Fibroblast of upper back skin (primary cell): ENCODE measurements at places on chromosomes 4 and X.
A peak's percentile ranks its signal among the peaks of the same experiment; 100 is the strongest.

GRCh38 chr4:149203256-149204001 is 612.2 kb downstream of the IQCM start:
- peak; percentile 56 for DNase-seq

- no peak for DNase-seq
Observed at GRCh38 chrX:40085714-40086113, 12.0 kb downstream of the BCOR start.

GRCh38 chr4:106914223-106914622 is 121.9 kb downstream of the DKK2 start:
- DNase-seq = peak; percentile 10

DNA sequence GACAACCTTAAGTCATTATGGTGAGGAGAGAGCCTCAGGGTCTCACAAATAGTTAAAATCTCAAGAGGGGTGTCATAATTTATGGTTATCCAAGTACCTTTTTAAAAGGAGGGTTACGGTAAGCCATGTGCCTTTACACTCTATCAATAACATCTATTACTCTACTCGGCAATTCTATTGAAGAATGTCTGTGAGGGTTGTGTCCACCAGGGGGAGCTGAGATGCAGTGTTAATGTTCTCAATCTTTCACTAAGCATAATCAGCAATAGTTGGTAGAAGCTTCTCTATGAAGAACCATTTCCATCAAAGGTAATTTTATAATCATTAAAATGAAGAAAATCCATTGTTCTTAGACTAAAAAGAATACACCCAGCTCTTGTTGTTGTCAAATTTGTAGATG is 457.4 kb downstream of the CENPC start:
- no peak for DNase-seq

DNA sequence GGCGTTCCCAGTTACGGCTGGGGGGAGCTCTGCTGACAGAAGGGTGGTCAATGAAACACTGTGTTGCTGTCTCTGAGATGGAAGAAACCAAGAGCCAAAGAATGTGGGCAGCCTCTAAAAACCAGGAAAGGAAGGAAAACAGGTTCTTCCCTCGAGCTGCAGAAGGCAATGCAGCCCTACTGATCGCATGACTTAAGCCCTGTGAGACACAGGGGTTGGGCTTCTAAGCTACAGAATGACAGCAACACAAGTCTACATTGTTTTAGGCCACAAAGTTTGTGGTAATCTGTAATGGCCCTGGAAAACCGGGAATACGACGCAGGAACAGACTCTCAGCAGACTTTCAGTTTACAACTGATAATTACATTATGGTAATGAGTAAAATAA is 38.2 kb upstream of the MTNR1A start:
- no peak for DNase-seq

DNA sequence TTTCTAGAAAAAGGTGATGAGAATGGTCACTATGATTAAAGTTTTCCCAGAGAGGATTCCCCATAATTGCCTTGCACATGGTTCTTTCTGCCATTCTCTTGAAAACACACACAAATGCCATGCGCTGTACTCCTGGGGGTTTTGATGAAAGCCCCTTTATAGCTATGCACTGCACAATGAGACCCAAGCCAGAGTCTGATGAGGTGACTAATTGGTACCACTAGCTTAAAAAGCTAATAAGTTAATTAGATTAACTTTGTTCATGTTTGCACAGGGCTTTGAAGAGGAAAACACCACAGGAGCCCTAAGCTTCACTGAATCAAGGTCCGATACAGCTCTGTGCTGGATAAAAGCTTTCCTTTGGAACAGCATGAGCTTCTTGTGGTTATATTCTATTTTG is 132.2 kb downstream of the NKX6-1 start:
- no peak for DNase-seq

DNA sequence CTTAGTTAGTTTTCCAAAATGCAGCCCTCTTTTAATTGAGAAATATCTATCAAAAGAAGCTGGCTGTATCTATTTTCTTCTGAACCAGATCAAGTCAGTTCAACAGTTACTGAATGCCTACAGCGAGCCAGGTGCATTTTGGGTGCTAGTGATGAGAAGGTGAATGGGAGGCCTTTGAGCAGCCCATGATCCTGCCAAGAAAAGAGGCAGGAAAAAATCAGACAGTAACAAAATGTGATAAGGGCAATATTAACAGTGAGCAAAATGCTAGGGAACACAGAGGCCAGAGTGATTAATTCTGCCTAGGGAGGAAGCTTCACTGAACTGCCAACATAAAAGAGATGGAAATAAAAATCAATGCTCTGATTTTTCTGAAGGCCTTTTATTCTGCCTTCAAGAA is 248.5 kb downstream of the SNCA start:
- no peak for DNase-seq

DNA sequence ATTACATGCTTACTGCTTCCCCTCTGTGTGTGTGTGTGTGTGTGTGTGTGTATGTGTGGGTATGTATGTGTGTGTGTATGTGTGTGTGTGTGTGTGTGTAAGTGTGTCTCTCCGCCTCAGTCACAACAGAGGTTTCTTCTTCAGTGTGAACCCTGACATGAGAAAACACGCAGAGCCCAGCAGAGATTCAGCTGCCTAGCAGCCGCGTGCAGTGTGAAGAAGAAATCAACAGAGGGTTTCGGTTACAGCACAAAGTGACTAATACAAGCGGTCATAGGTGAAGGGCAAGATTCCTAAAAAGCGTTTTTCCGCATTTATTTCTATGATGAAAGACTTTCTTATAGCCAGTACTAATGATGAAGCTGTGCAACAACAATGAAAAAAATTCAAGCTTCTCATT is 55.3 kb upstream of the ZFP42 start:
- peak; percentile 8 for DNase-seq

DNA sequence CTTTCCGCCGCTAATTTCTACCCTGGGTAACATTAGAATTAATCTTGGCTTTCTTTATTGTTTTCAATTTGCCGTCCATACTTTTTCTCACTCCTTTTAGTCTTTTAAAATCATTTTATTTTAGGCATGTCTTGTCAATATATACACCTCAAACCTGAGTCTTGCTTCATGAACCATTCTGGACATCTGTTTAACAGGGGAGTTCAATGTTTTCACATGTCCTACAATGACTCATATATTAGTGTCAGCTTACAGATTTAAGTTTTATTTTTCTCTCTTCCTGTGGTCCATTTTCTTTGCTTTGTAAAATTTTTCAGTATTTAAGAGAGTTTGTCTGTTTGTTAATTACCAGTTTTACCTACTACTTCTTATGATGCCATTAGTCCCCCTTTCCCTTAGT is 89.5 kb downstream of the LCORL start:
- DNase-seq = peak; percentile 6

- DNase-seq = peak; percentile 66
Observed at GRCh38 chr4:173448608-173449379, 49.9 kb upstream of the SCRG1 start.

- peak; percentile 41 for DNase-seq
Observed at GRCh38 chr4:173013232-173013930, 155.2 kb upstream of the GALNT7 start.

DNA sequence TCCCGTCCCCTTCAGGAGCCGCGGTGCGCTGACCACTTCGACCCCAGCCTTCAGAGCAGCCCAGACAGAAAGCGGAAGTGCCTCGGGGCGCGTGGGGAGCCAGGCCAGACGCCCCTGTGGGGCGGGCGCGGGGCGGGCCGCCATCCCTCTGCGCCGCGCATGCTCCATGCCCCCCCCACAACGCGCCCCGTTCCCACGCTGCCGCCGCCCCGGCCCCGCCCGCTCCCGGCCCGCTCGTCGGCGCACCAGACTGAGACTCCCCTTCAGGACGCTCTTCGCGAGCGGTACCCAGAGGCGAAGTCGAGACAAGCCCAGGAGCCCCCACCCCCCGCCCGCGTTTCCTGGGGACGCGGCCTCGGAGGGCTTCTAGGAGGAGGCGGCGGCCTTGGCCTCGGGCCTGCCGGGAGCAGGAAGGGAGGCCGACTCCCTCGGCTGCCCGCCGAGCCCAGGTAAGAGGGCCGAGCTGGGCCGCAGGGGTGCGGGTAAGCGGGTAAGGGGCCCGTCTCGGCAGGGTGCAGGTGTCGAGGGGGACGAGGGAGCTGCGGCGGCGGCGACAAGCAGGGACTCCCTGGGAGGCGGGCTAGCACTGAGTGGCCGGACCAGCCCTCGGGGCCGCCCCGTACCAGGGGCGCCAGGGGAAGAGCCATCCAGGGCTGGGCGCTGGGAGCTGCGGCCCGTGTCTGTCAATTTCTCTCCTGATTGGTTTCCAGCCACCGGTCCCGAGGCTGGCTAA is at the start of gene ZFP92:
TSS of gene ZFP92 (plus strand) at position 218 of the 733 bp plus-strand sequence. CDS start 6,851 bp downstream, outside the sequence.
- peak; percentile 2 for DNase-seq

GRCh38 chr4:52959541-52959940 is 97.4 kb downstream of the RASL11B start:
- DNase-seq = peak; percentile 87

DNA sequence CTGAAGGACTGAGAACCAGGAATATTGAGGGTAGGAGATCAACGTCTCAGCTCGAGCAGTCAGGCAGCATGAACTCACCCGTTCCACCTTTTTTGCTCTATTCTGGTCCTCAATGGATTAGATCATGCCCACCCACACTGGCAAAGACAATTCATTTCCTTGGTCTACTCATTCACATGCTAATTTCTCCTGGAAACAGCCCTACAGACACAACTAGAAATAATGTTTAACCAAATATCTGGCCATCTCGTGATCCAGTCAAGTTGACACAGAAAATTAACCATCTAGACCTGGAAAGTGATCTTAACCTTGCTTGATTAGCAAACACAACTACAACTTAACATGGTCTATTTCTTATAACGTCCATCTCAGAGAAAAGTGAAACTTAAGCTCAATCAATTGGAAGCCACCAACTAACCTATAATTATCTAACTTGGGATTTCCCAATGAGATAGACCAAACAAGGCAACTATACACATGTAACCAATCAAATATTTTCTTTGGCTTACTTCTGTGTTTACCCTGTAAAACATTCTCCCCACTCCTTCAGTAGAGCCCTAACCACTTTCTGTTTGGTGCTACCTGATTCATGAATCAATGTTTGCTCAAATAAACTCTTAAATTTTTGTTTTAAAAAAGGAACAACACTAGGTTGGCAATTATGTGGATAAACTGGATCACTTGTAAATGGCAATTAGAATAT is 69.7 kb upstream of the MAMLD1 start:
- no peak for DNase-seq

GRCh38 chr4:121408-122084 is 2.8 kb upstream of the ZNF718 start:
- DNase-seq = no peak

GRCh38 chr4:38818441-38818976 is 13.9 kb upstream of the TLR1 start:
- no peak for DNase-seq

DNA sequence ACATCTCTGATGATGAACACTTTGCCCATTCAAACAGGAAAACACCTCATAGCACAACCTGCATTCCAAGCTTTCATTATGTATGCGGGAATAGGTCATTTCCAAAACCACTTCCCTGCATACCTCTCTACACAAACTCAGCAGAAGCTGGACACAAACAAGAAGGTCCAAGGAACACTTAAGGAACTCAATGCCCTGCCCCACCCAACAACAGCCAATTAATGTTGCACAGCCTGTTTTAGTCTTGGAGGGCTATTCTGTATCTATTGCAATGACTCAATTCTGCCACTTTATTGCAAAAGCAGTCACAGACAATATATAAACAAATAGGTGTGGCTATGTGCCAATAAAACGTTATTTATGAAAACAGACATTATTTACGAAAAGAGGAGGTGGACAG is 16.7 kb downstream of the OPHN1 start:
- DNase-seq = no peak

GRCh38 chr4:6241062-6241845 is 28.4 kb upstream of the WFS1 start:
- DNase-seq = no peak

- no peak for DNase-seq
Observed at GRCh38 chr4:84796394-84796793, 170.1 kb downstream of the WDFY3 start.

DNA sequence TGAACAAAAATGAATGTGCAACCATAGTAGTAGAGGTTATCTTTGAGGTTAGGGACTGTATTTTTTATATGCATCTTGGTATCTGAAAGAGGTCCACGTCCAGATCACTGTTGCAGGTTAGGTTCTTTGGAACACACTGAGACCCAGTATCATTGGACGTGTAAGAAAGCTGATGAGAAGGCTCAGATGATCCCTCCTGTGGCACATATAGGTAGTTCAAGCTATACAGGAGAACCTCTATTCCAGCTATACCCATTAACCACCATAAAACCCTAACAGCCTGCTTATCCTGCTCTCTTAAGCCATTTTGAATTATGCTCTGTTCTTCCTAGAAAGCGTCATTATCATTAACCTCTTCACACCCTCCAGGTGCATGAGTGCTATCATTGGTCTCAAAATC is 930.7 kb upstream of the HS3ST1 start:
- DNase-seq = no peak

DNA sequence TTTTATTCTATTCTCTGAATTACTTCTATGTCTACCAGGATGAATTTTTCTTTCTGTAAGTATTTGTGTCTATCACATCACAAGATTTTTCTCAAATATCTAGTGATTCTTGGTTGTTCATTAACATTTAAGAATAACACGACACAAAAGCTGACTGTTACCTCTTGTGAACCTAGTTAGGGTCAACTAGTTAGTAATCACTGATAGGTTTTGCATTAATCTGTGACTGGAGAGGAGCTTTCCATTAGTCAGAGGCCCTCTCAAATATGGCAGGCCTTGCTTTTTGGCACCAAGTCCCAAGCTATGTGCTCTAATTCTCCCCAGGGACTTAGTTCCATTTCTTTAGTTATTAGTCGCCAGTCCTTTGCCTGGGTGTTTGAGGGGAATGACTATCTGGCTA is 259.2 kb downstream of the CFAP299 start:
- DNase-seq = no peak

DNA sequence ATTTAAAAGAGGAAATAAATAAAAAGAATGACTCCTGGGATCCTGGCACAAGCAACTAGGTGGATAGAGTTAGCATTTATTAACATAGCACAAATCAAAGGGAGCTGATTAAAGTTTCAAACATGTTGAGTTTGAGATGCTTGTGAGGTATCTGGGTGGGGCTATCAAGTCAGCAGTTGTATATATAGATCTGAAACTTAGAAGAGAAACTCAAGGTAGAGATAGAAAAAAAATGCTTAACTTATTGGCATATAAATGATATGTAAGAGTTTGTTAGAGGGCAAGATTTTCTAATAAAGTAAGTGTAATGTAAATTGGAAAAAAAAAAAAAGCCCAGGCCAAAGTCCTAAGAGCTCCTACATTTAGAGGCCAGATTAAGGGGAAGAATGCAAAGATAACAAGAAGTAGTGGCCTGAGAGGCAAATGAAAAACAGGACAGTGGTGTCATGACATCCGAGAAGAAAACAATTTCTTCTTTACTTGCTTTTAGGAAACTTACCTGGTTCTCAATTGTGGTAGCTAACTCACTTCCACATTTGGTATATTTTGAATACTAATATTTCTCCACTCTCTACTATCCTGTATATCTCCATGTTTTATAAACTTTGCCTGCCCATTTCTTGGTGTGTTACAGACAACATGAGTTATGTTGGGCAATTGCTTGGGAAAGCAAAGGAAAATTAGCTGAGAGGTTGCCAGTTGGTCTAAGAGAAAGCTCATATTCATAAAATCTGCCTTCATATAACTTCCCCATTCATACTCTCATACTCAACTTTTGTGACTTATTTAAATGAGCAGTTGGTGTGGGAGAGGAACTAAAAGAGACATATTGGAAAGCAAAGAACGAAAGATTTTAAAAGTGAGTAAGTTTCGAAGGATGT is 169.2 kb downstream of the PARM1 start:
- DNase-seq = no peak

- DNase-seq = no peak
Observed at GRCh38 chrX:101360390-101360789, 11.8 kb upstream of the TIMM8A start.

- no peak for DNase-seq
Observed at GRCh38 chr4:129968778-129969177, 872.8 kb downstream of the C4orf33 start.
